ENCODE measurements at places on chromosomes 11 and 22.

GRCh38 chr11:45517171-45517770 lies 148.2 kb downstream of the CHST1 start:
- no peak for DNase-seq

GRCh38 chr11:64208086-64208795 lies 1.7 kb downstream of the FERMT3 start:
- DNase-seq: no peak

DNA sequence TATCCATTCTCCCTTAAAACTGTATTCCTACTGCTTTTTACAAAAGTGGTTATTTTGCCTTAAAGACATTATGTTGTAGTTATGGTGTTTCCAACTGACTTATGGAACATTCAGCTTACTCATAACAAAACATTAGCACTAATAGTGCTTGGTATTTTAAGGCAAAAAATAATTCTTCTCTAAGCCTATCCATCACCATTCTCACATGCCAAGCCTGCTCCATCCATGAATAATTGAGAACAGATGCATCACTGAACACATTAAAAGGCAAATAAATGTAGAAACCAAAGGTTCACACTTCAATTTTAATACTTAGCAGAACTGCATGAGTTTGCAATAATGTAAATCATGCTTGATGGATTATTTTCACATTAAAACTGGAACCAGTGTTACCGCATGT lies 42.3 kb upstream of the DDI1 start:
- no peak for DNase-seq

- no peak for DNase-seq
Measured at GRCh38 chr11:92482492-92483060, 258.0 kb downstream of the FAT3 start.

DNA sequence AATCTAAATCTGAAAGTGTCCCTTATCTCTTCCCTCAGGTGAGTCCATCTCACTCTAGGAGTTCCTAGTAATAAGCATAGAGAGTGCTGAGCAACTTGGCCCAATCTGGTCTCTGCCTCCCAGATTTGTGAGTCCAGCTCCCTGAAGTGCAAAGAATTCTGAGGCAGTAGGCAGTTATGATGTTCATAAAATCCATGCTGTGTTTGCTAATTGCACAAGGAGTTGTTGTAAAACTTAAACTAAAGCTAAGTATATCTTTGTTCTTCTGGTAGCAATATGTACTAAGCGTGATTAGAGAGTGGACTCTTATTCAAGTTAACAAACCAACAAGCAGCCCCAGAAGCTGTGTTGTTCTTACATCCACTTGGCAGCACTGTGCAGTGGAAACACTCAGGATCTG lies 7.6 kb upstream of the PTH start:
- no peak for DNase-seq

Data from stimulated activated CD4-positive, alpha-beta T cell treated with anti-CD3 and anti-CD28 coated beads, TNF-alpha, amount 100 ng/mL, for 1 hour (primary cell).